Stimulated activated CD4-positive, alpha-beta T cell treated with anti-CD3 and anti-CD28 coated beads, Interleukin-15, amount 100 ng/mL, for 1 hour (primary cell): ENCODE measurements at places on chromosomes 5 and 9.

- no peak for DNase-seq
Observed at GRCh38 chr5:32076699-32077695, 97.1 kb downstream of the GOLPH3 start.

DNA sequence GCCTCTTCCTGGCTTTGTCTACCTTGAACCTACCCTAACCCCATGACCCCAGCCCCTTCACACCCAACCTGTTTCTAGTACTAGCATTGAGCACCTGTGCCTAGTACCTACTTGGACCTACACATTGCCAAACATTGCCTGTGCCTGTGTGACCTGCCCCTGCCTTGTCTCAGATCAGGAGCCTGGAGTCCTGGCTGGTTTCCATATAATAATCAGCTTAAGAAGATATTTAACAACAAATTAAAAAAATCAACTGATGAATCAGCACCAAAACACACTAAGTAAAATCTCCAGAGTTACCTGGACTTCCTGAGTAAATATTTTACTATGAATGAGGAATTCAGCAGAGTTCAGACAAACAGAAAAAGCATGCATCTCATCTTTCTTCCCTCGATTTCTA is 17.7 kb downstream of the LPAR1 start:
- no peak for DNase-seq

DNA sequence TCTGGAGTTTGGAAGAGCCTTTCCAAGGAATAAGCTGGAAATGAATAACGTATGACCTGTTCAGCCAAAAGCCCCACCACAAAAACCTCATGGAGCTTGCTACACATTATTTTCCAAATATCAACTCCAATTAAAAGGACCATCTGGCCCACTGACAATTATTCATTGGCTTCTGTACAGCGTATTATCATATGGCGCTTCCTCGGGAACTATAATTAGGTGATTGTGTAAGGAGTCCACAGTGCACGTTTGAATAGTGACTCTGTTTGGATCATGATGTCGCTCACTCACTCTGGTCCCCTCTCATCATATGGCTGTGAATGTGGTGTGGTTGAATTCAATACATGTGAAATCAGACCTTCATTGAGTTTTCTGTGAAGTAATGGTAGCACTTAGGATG is 52.1 kb downstream of the GDNF start:
- DNase-seq = no peak

GRCh38 chr9:124392871-124393460 is 22.3 kb downstream of the PSMB7 start:
- DNase-seq = no peak

DNA sequence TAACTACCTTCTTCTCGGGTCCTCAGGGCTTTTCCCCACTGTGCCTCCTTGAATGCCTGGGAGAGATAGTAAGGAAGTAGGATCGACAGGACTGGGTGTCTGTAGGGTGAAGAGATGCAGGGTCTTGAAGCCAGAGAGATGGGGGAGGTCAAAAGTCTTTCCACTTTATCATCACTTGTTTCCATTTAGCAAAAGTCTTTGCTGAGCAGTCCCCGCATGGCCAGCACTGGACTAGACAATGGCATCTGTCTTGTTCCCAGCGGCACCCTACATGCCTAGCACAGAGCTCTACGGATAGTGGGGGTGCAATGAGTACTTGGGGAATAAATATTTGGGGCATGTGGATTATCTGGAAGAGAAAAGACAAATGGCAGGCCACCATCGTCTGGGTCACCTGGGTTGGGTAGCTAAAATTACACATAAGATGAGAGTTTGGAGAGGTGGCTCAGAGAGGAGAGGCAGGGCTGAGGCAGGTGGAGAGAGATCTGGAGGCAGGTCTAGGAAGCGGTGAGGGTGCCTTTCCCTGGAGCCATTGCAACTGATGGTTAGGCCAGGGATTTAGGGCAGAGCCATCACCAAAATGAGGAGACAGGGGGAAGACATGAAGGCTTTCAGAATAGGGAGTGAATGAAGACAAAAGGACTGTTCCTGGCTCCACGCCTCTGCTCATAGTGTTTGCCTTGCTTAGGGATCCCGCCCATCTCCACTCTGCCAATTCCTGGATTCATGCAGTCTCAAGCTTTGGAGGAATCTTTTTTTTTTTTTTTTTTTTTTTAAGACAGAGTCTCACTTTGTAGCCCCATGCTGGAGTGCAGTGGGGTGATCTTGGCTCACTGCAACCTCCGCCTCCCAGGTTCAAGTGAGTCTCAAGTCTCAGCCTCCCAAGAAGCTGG is 250.8 kb upstream of the KLF4 start:
- DNase-seq = no peak

DNA sequence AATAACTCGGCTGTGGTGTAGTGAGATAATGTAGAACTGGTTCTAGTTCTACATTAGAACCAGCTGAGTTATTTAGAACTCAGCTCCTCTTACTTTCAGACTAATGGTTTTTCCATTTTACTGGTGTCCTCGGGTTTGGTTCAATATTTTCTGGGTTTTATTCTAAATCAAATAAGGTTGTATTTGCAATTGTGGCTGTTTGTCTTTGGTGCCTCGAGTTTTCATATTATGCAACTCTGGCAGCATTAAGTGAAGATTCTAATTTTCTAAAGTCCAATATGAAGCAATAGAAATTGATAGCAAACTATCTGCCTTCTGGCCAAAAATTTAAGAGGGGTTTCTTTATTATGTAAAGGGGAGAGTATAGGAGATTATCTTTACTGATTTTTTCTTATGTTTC is 19.0 kb downstream of the C6 start:
- DNase-seq = no peak

DNA sequence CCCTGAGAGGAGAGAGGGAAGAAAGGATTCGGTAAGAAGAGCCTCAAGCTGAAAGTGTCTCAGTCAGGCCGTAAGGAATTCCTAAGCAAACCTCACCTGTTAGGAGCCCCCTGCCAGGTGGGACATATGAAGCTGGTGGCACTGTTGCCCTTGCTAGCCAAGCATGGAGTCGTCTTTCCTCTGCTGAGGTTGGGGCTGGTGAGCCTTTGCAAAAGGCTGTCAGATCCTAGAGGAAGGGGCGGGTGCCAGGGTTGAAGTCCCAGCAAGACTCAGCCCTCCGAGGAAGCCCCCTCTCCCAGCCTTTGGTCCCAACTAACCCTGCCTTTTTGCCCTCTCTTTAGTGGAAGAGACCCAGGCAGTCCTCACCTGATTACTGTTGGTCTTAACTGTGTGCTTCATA is 5.5 kb upstream of the SMIM32 start:
- no peak for DNase-seq

DNA sequence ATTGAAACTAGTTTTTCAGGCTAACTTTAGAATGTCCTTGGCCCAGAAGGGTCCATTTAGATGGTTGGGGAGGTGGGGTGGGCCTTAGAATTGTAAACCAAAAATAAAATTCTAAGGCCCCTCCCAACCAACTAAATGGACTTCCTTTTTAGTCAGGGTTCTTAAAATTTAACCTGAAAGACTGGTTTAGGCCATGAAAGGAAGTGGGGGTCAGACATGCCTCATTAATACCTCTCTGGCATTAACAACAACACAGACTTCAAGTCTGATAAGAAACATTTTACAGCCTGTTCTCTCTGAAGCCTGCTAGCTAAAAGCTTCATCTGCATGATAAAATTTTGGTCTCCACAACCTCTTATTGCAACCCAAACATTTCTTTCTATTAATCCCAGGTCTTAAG is 65.5 kb upstream of the TNC start:
- DNase-seq = no peak

DNA sequence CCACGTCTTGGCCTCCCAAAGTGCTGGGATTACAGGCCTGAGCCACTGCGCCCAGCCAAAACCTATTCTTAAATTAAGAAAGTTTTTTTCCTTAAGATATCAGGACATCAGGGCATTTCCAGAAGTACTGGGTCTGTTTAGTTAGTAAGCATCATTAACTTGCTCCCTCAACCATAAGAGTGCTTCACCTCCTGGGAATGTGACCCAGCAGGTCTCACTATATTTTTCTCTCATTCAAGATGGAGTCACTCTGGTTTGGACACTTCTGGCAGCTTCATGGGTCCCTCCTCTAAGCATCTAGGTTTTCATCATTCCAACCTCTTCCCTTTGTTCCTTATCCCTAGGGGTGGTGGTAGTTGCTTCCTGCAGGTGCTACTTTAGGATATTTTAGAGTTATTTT is 10.3 kb upstream of the BRD3OS start:
- DNase-seq = no peak

GRCh38 chr5:164560216-164560615 is 1054.8 kb downstream of the MAT2B start:
- no peak for DNase-seq

- no peak for DNase-seq
Observed at GRCh38 chr5:145378226-145378625, 456.9 kb downstream of the PRELID2 start.

DNA sequence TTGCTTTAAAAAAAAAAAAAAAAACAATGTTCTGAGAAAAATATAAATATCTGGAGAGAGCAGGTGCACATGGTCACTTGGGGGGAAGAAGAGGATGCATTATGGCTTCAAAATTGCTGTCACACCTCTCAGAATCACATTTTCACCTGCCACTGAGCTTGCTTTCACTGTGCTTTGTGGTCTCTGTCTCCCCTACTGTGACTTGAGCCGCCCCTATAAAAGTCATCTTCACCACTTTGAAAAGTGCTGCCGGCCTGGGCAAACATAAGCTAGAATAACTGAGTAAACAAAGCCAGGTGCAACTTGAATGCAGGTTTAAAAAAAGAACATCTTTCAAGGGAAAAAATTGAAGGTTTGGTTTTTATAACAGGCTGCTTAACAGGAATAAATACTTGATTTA is 368.1 kb upstream of the GRIA1 start:
- DNase-seq = no peak

DNA sequence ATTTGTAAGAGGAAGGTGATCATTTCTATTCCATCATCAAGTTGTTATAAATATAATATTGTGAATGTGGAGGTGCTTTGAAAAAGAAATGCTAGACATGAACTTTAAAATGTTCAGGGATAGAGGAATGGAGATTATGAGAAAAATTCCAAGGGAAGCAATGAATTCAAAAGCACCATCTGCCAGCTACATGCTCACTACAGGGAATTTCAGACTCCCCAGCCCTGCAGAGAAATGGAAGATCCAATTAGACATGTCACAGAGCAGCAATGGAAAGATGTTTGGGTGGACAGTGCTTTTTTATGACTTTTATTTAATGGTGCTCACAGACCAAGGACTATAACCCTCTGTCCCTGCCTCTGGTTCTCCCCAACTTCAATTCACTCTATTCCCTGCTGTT is 209.7 kb downstream of the ESM1 start:
- no peak for DNase-seq

DNA sequence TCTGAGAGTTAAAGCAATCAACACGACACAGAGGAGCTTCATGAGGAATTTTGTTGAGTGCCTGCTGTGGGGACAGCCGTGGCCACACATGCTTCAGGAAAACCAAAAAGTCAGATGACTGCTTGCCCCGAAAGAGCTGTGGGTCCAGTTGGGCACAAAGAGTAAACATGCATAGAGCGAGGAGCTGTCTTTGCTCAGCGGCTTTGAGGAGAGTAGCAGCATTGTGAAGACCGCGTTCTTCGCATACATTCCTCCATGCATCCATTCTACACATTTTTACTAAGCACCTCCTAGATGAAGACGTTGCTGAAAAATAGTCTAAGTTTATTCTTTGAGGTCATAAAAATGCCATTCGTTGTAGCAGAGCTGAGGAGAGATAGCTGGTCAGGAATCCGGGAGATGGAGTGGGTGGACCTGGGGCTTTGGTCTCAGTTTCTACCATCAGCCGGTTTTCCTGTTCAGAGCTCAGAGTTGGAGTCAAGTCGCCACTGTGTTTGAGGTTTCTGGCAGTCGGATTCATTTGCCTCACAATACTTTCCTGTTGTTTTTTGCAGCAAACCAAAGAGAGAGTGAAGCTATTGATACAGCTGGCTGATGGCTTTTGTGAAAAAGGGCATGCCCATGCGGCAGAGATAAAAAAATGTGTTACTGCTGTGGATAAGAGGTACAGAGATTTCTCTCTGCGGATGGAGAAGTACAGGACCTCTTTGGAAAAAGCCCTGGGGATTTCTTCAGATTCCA is 194.5 kb upstream of the OTULINL start:
- DNase-seq = no peak

GRCh38 chr9:5470122-5470521 is 19.8 kb downstream of the CD274 start:
- DNase-seq = no peak

DNA sequence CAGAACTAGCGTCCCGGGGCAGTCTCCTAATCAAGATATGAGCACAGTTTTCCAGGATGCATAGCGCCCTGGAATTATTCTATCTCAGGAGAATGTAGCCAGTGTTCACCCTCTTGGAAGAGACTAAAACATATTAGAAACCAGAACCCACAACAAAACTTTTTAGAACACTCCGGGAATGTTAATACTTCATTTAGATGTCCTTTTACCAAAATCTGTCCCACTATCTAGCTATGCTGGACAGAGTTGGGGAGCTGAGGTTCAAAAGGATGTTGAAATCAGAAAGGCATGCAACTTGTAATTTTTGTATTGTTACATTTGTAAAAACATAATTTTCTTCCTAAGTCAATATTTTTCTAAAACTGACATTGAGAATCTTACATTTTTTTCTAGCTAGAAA is 386.5 kb upstream of the RFX3 start:
- no peak for DNase-seq

DNA sequence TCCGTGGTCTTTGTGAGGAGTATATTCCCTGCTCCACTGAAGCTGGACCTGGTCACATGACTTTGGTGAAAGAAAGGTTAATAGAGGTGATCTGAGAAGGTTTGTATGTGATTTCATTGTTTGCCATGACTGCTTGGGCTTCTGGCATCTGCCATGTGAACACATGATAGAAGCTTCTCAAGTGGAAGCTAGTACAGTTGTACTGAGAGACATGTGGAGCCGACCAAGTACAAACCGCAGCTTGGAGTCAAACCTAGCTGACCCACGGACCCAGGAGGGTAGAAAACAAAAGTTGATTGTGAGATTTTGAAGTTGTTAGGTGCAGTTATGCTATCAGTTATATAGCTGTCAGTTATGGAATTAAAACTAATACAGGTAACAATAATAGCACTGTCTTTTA is 140.4 kb downstream of the CARTPT start:
- no peak for DNase-seq

DNA sequence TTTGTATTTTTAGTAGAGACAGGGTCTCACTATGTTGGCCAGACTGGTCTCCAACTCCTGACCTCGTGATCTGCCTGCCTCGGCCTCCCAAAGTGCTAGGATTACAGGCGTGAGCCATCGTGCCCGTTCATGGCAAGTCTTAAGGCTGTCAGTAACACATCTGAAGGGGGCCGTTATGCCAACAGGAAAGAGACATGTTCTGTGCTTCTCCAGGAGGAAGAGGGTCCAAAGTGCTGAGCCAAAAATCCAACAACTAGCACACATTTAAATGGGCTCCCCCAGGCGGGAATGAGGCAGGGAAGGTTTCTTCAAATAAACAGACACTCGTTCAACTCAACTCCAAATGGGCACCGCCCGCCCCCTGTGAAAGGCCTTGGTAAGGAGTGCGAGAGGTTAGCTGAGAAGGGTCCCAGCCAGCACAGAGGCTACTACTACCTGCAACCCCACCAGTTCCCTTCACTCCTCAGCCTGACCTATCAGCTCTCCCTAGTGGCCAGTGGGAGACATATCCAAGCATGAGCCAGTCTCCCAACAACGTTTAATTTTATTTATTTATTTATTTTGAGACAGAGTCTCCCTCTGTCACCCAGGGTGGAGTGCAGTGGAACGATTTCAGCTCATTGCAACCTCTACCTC is 84.1 kb upstream of the DMRT1 start:
- DNase-seq = no peak

- DNase-seq = no peak
Observed at GRCh38 chr9:20664501-20664900, 19.6 kb upstream of the FOCAD start.
